Bone marrow (tissue), 2 donors: ENCODE measurements at places on chromosomes 11 and 22.
A peak's percentile ranks its signal among the peaks of the same experiment; 100 is the strongest.

GRCh38 chr22:18091916-18092526 lies 14.2 kb downstream of the PEX26 start:
- no peak for DNase-seq

DNA sequence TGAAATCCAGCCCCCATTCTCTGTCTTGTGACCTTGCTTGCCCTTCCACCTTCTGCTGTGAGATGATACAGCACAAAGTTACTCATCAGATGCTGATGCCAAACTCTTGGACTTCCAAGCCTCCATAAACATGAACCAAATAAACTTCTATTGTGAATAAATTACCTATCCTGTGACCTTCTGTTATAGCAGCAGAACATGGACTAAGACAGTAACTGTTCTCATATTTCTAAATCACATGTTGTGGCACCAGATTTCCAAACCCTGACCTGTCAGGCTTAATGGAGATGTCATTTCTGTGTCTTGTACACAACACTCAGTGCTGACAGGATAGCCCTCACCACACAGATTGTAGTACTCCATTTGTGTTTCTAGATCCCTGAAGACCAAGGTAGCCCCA lies 6.0 kb downstream of the SLC22A25 start:
- DNase-seq = no peak

- no peak for DNase-seq
Observed at GRCh38 chr11:124868331-124869274, 3.4 kb downstream of the ROBO3 start.

DNA sequence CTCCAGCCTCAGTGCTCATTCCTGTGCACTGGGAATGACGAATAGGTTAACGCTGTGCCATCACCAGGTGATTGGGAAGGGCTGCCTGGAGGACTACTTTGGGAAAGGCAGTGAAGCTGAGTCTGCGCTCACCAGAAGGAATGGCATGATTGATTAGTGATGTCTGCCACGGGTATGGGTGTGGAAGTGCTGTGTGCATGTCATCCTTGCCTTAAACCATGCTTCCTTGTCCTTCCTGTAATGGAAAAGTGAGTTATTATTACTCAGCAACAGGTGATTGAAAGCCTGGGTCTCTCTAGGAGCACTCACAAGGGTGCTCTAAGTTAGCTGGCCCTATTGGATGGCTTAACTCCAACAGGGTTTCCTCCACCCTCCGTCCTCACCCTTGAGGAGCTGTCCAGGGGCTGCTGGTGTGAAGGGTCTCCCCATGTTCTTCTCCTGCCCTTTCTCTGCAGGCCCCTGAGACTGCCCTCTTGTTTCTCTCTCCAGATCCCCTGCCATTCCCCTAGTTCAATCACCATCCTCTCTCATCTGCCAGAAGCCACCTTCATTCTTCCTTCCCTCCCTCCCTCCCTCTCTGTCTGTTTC lies 121.9 kb upstream of the NECTIN1 start:
- DNase-seq = no peak

GRCh38 chr11:43833657-43834073 lies 47.0 kb upstream of the ALKBH3 start:
- DNase-seq = no peak

DNA sequence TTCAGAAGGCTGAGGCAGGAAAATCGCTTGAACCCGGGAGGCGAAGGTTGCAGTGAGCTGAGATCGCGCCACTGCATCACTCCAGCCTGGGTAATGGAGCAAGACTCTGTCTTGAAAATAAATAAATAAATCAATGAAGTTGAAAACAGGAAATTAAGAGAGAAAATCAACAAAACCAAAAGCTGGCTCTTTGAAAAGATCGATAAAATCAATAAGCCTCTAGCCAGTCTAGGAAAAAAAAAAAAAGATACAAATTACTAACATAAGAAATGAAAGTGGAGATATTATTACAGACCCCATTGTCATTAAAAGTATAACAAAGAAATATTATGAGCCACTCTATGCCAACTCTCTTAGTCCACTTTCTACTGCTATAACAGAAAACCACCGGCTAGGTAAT lies 48.0 kb upstream of the NUP160 start:
- DNase-seq = no peak

DNA sequence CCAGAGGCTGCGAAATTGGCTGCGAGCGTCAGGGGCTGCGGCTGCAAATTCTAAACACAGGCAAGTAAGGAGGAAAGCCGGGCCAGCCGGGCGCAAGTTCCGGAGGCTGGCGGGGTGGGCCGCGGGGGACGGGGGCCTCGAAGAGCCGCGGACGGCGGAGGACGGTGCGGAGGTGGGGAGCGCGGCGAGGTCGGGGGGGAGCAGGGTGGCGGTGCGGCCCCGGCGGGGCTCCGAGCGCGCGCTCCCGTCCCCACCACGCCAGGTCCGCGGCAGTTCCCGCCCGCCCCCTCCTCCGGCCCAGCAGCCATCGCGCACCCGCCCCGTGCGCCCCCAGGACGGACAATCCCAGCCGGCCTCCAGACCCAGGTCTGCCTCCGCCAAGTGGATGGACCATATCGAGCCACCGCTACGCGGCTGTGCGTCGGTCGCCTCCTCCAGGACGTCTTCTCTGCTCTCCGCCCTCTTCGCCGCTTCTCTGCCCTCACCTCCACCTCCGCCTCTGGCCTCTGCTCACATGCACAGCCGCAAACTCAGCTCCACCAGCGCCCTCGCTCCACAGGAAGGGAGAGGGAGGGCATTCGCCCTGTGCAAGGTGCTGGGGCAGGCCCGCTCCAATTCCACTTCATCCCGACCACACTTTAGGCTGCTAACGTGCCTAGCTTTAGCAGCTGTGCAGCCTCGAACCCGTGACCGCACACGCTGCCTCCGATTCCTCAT lies 7.2 kb downstream of the ELFN2 start:
- DNase-seq = no peak

DNA sequence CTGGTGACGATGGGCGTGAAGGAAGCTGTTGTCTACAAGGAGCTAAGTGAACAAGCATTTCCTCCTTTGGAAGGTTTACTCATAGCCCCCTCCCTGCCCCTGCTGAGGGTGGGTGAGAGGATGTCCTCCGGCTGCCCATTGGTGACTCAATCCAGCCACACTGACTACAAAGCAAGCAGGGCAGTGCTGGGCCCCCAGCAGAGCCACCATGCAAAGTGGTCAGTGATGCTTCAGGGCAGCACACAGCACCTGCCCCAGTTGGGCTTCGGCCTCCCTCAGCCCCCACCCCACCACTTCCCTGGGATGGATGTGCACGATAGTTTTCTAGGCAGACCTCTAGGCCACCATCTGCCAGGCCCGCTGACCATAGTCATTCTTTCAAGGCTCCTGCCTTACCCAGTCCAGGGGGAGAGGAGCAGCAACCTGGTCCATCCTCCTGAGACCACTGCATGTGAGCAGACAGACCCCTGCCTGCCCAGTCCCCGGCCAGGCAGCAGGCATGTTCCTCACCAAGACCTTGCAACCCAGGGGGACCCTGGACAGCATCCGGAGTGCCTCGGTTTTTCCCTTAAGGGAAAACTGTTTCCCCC lies 125.1 kb downstream of the BCR start:
- DNase-seq = no peak

DNA sequence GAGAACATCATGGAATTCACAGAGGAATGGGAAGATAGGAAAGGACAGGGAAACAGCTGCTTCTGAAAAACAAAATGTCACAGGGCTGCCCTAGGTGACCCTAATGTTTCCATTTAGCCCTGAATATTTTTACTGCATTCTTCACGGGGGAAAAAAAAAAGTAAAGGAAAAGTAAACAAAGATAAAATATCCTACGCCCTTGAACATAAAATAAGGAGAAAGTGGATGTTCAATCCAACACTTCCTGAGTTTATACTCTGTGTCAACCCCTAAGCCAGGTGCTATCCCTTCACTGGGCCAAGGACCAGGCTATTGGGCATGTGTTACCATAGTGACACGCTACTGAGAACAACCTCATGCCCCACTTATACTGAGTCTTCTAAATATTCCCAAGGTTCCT lies 84.7 kb downstream of the FAM76B start:
- no peak for DNase-seq

GRCh38 chr11:113404859-113405430 lies 17.4 kb downstream of the ANKK1 start:
- no peak for DNase-seq

DNA sequence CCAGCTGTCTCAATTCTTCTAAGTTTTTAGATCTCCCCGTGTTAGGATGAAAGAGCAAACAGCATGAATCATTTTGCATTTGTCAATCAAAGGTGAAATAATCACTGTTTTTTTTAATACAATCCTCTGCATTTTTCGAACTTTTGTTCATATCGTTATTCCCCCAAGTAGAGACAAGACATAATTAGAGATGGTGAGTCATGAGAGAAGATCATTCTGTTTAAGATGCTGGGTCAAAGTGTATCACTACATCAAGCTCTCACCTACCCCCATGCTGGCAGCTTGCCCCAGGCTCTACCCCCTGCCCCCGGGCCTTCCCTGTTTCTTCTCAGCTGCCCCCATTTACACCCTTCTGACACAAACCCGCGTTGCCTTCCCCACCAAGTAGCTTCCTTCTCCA lies 30.5 kb upstream of the MYO18B start:
- no peak for DNase-seq

GRCh38 chr22:49046546-49047361 lies 780.9 kb downstream of the BRD1 start:
- DNase-seq = no peak

- no peak for DNase-seq
Observed at GRCh38 chr11:128367573-128367972, 219.8 kb downstream of the ETS1 start.

GRCh38 chr22:46116491-46116958 lies 33.8 kb upstream of the PPARA start:
- peak; percentile 88 for DNase-seq

DNA sequence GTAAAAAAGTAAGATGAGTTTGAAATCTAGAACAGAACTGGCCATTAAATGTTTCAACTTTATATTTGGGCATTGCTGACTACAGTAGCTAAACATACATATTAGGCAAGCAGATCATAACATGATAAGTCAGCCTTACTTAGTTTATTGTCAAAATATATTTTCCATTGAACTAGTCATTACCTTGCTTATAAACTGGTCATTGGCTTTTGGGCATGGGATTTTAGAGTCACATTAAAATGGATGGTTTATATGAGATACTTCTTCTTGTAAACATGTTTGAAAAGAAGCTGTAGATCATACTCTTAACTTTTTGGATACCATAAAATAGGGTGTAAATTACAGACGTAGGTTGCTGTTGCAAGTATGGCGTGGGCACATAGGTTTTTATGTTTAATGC lies 2.7 kb downstream of the HIPK3 start:
- no peak for DNase-seq

- DNase-seq = no peak
Observed at GRCh38 chr11:79501707-79502106, 60.9 kb upstream of the TENM4 start.

DNA sequence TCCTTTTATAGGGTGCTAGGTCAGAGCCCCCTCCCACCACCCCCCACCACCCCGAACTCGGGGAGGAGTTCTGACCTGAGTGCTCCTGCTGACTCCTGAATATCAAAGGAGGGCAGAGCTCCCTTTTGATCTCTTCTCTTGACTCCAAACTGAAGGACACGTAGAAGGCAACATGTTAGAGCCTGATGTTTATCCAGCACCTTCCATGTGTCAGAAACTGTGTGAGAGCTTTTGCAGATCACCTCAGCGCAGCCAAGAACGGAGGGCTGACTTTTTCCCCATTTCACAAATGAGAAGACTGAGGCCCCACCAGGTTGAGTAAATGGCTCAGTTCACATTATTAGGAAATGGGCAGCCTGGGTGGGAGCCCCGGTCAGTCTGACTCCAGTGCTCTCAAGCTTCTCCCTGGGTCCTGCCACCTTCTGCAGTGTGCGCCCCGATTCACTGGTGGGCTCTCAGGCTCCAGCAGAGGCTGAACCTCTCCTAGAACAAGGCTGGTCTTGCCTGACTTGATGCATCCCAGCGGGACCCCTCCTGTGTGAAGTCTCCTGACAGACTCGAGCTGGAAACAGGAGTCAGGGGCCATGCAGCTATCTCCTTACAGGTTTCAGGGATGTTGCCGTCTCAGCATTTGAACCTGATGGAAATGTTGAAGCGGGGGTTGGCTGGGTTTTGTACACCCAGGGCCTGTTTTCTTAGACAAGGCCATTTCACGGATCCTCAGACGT lies 98.5 kb downstream of the TSPAN18 start:
- no peak for DNase-seq

- peak; percentile 35 for DNase-seq
Observed at GRCh38 chr11:67437082-67437808, at the start of gene PTPRCAP. Gene PTPRCAP (minus strand): TSS chr11:67437682. CDS start chr11:67437619, 63 bp downstream.

- DNase-seq = no peak
Observed at GRCh38 chr11:66346476-66347424, 679 bp downstream of the B4GAT1 start.

- no peak for DNase-seq
Observed at GRCh38 chr22:27571463-27572277, 229.9 kb downstream of the MN1 start.

DNA sequence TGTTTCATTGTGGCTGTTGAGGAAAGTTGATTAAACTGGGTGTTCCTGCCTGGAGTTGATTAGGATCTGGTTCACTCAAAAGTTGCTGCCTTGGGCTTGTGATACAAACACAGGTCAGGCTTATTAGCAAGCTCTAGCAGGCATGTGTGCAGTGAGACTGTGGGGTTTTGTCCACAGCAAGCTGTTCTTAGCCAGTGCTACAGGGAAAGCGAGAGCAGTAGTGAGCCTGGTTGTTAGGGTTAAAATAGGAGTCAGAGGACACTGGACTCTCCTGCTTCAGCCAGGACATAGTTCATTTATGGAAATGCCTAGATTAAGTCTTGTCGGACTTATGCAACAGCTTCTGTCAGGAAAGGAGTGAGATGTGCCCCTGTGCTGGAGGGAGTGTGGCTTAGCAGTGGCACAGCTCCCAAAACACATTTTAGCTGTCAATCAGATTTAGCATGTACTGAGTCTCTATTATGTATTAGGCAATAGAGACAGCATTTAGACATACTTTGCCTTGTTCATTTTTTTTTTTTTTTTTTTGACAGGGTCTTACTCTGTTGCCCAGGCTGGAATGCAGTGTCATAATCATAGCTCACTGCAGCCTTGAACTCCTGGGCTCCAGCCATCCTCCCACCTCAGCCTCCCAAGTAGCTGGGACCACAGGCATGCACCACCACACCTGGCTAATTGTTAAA lies 8.7 kb downstream of the SNRPD3 start:
- DNase-seq = no peak

GRCh38 chr11:66011785-66012303 lies at the start of gene CST6:
Gene CST6 (plus strand): TSS chr11:66012008. CDS start chr11:66012045, 37 bp downstream.
- DNase-seq = no peak

GRCh38 chr22:22714600-22715335 lies 70.4 kb downstream of the GGTLC2 start:
- DNase-seq = no peak

- no peak for DNase-seq
Observed at GRCh38 chr11:93038521-93038920, 69.1 kb downstream of the MTNR1B start.

GRCh38 chr11:444396-445144 lies 2.8 kb upstream of the ANO9 start:
- no peak for DNase-seq

DNA sequence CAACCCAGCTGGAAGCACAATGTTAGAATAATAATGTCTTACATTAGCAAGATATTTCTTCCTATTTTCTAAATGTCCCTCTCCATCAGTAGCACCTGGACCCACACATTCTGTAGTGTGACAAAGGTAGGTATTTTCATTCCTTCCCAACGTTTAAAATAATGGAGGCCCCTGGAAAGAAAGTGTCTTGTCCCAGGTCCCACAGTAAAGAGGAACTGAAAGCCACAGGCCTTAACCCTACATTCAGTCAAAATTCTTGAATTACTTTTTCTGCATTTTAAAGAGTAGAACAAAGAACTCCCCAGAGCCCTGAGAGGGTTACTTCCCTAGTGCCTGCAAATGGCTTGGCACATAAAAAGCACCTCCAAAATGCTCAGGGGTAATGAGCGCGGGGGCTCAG lies 26.3 kb downstream of the OPCML start:
- no peak for DNase-seq

GRCh38 chr11:65429068-65429681 lies 6.6 kb downstream of the NEAT1 start:
- DNase-seq = no peak
